GM04504 (cell line): ENCODE measurements at places on chromosomes 3 and 15.

GRCh38 chr3:127938800-127939199, 23.8 kb downstream of the KBTBD12 start:
- no peak for DNase-seq

DNA sequence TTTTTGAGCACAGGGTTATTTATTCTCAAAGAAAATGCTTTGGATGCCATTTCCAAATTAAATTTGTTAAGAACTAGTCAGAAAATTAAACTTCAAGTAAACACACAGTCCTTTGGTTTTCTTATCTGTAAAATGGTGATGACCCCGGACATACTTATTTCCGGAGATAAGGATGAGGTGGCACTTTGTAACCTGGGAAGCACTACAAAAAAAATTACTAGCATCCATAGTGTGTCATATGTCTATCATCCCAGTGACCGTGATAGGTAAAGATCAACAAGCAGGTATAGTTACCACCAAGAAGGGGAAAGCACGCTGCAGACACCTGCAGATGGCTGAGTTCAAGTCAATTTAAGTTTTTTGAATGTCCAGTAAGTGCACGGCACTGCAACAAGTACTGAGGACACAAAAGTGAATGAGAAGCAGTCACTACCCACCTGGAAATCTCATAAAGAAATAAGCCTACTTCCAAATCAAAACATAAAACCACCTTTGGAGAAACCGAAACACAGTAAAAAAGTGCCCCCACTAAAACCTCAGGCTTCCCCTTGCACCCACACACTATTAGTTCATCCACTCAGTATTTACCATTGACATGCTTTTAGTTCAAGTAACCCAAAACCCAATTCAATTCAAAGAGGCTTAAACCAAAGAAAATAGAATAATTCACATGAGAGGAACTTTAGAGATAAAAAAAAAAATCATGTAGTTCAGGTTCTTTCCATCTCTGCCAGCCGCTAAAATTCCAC, 24.6 kb downstream of the SEMA5B start:
- DNase-seq = no peak

DNA sequence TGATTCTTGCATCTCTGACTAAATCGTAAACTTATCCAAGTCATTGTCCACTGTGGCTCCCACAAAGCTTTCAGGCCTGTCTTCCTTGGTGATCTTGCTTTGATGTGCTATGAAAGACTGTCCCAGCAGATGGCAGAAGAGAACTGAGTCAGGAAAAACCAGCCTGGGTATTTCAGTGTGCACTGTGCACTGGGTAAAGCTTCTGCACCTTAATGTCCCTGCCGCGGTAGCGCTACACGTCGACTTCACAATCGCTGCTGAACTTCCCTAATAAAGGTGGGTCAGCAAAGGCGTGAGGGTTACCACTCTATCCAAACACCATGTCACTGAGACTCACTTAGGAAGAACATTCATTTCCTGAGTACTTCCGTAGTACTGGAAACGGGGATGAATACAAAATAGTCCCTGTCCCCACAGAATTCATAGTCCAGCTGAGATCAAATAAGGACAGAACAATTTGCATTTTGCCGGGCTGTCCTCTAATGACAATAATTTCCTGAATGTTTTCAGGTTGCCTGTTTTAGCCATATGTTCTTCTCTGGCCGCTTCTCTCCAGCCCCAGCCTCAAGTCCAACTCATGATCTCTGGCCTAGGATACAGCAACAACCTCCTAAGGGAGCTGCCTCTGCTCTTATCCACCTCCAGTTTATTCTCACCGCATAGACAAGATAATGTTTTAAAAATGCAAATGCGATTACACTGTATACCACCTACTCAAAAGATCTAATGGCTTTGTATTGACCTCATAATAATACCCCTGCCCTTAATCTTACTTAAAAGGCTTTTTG, 83.6 kb upstream of the AKAP13 start:
- DNase-seq = peak; percentile 62

DNA sequence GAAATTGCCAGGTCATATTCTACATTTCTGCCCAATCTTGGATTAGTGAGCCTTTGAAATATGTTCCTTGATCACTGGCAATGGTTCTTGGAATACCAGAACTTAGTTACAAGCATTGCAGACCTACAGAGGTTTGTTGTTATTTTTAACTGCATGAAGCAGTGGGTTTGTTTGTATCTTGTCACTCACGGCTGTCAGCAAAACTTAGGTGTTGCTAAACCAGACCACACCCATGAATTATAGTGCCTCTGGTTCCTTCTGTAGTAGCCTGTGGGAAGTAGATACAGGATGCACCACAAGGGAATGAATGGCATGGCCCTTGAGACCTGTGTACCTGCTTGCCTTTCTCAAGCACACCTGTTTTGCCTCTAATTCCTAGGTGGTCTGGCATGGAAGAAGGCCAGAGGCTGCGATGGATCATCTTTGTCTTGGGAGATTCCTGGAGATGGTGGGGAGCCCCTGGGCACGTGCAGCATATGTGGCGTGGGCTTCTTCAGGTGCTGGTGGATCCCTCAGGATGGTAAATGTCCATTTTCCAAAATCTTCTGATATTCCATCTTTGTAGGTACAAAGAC, 138.8 kb downstream of the SNRPN start:
- DNase-seq = no peak

DNA sequence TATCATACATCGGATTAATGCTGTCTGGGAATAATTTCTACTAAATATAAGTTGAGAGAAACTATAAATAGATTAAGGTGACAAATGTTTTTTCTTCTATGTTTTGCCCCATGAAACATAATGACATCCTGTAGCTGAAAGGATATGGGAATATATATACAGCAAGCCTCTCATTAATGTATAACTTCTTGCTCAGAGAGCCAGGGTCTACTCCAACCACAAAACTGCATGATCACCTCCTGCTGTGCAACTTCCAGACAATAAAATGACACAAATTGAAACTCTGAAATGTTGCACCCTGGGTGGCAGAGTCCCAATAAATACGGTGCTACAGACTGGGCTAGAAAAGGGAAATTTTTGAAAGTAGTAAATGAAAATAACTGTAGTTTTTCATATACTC, 571.9 kb upstream of the CBLB start:
- DNase-seq = no peak

- no peak for DNase-seq
Measured at GRCh38 chr3:132256989-132257388, 60.2 kb upstream of the ACP3 start.

DNA sequence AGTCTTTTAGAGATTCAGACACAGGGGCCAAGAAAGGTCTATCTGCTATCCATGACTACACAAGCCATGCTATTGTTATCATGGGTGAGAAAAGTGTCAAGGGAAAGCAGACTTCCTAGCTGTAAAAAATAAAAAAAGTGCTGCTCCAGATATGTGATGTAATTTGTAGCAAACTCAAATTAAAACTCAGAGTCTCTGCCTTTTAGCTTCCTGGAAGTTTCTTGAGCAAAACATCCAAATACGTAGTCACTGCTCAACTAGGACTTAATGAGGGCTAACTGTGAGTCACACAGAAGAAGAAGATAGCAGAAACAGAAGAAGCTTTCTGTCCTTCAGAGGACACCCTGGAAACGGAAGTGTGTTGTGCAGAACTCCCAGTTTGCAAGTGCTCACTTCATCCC, 393.4 kb upstream of the NR2F2 start:
- no peak for DNase-seq

- DNase-seq = peak; percentile 29
Measured at GRCh38 chr15:85831415-85832113, 36.8 kb upstream of the KLHL25 start.

- DNase-seq = peak; percentile 50
Measured at GRCh38 chr3:187678726-187679268, 8.6 kb upstream of the SST start.

DNA sequence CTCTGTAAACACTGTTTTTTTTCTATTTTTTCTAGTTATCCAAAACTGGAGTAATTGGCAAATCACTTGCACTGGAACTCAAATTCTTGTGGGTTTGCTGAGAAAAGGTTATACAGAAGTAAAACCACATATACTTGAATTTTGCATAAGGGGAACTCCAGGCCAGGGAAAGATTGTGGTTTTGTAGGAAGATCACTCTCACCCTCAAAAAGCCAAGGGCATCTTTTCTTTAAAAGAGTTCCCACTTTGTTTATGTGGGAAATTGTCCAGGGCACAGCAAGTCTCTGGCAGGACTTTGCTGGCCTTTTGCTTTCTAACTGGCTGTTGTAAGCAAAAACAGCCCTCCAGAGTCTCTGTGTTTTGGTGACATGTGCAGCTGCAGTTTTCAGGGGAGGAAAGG, 340.3 kb upstream of the RBMS3 start:
- DNase-seq = peak; percentile 56

DNA sequence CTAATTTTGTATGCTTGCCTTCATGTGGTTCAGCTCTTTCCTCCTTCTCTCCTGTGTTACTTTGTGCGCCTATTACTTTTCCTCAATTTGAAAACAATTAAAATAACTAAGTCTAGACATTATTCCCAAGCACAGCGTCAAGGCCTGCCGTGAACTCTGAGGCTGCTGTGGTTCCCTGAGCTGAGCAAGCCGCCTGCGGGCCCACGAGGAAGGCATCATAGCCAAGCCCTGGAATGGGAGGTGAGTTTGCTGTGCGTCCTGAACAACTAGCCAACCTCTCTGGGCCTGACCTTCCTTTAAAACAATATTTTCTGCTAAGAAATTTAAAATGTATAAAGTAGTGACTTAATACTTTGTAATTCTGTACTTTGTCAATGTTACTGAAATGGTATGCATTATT, 327.2 kb downstream of the OCA2 start:
- DNase-seq = no peak

DNA sequence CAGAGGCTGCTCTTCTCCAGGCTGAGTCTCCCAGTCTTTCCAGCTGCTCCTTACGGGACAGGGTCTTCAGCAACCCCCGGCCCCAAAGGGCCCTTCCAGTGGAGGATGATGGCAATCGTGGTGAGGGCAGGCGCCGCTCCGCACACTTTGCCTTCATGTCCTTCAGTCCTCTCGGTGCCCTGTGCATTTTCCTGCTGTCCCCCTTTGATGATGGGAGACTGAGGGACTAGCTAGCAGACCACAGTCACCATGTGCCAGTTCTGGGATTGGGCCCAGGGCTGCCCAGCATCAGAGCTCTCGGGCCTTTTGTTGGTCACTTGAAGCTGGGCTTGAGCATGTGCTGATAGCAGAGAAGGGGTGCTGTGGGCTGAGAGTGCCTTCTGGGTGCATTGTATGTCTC, 8.8 kb upstream of the TXNRD3 start:
- no peak for DNase-seq

DNA sequence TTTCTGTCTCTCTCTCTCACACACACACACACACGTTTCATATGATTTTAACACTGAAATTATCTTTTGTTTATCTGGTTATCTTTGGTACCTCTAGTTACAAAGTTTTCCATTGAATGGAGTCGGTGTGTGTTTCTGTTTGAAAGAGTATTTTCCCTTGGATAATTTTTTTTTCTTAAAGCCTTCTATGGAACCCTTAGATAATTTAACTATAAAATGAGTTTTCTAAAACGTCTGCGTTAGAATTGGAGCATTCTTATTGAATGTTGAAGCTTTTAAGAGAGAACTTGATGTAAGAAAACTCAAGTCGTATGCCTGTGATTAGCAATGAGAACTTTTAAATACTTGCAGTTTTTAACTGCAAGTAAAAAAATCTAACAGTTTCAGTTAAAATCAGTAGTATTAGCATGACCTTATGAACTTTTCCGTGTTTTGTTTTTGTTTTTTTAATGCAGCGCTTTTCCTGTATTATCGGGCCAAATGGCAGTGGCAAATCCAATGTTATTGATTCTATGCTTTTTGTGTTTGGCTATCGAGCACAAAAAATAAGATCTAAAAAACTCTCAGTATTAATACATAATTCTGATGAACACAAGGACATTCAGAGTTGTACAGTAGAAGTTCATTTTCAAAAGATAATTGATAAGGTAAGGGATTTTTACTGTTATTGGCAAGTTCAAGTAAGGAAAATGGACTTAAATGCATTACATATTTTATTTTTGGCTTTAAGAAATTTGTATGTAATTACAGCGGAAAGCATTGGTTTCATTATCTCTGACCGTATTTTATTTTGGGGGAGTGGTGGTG, 3.0 kb downstream of the SMC4 start:
- no peak for DNase-seq

- DNase-seq = no peak
Measured at GRCh38 chr3:139117136-139117675, 72.5 kb upstream of the PRR23C start.

DNA sequence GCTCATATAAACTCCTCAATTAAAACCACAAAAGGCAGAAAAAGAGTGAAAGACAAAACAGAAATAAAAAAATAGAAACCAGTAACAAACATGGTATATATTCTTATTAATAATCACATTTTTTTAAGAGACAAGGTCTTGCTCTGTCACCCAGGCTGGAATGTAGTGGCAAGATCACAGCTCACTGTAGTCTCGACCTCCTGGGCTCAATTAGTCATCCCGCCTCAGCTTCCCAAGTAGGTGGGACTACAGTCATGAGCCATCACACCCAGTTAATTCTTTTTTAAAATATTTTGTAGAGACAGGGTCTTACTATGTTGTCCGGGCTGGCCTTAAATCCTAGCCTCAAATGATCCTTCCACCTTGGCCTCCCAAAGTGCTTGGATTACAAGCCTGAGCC, 37.1 kb downstream of the FAM240A start:
- no peak for DNase-seq

DNA sequence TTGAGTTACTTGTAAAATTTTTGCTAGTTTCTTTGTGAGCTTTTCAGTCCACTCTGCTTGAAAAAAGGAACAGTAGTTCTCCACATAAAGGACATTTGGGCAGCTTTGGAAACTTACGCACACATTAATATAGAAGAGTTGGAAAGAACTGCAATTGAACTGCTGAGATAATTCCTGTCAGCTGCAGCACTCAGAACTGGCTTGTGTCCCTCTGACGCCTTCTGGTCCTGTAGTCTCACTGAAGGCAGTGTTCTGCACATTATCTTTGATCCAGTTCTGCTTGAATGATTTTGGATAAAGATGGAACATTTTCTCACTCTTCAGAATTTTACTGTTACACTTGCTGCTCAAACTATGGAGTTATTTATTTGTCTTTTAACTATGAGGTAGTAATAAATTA, 901.9 kb downstream of the OTOL1 start:
- DNase-seq = no peak

- no peak for DNase-seq
Measured at GRCh38 chr3:50356553-50356952, 2.8 kb downstream of the TMEM115 start.

GRCh38 chr3:192129586-192129985, 597.8 kb downstream of the FGF12 start:
- no peak for DNase-seq

GRCh38 chr15:78306176-78306774, 6.9 kb upstream of the SKIC8 start:
- no peak for DNase-seq

GRCh38 chr3:129399895-129400357, 28.5 kb downstream of the EFCAB12 start:
- no peak for DNase-seq

DNA sequence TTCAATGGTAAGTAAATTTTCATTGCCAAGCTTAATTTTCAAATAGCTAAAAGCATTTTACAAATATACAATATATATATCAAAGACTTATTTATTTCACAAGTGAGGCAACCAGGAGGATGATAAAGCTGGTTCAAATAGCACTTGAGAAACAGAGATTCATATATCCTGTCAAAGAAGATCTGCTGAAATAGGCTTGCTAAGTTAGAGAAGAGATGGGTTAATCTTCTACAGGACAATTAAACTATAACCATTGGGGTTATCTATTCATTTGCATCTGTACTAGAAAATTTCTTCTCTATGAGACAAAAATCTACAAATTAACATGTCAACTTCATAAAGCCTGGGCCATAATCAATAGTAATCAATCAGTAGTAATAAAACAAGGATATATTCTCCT, 637.7 kb upstream of the UBE2E2 start:
- no peak for DNase-seq

GRCh38 chr3:120498556-120499346, 48.0 kb upstream of the FSTL1 start:
- peak; percentile 94 for DNase-seq
